AG04449 (cell line): ENCODE measurements at places on chromosomes 7 and 10.
A peak's percentile ranks its signal among the peaks of the same experiment; 100 is the strongest.

DNA sequence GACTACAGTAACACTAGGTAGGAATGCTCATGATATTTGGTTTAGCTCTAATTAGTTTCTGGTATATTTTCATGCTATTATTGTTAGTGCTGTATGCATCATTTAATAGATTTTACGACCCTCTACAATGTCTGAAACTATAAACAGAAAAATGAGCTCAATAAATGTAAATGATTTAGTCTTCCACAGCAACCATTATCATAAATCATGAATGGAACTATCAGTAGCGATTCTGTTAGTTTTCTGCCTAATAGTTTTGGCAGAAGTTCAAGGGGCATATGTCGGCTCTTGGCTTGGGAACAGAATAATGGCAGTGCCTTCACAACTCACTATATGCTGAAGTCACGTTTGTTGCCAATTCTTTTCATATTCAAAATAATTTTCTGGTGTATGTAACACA lies 494.8 kb downstream of the PARD3 start:
- DNase-seq = no peak

DNA sequence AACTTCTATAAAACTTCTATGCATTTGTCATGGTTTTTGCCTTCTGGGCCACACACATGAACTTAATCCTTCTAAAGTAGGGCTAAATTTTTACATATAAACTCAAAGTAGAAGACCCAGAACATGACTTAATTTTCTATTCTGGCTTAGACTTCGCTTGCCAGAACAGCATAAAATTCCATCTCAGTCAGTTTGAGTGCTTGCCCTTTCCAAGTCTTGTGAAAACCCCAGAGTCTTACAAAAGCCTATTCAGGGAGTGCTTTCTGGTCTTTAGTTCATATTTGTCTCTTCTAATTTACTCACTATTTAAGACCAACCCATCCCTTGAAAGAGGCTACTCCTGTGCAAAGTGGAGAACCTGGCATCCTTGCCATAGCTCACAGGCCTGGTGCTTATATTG lies 201.6 kb upstream of the MEOX2 start:
- no peak for DNase-seq

GRCh38 chr7:148849393-148850098 lies 34.5 kb downstream of the EZH2 start:
- DNase-seq = no peak

DNA sequence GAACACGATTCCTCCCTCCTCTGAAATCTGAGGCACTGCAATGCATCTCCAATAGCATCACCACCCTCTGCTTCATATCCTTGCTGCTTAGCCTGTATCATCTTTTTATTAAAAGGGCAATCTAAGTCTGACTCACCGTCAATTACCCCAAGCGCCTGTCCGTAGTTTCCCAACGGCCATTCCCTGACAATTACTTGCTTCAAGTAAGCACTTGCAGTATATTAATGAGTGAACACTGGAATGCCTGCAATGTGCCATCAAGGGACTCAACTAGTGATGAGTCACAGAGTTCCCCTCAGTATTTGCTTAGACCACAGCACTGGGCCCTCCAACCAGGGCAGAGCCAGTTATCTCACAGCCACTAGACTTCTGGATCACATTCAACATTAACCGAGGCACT lies 19.5 kb upstream of the PPP1R3C start:
- peak; percentile 100 for DNase-seq

GRCh38 chr7:66033471-66034385 lies 41.9 kb upstream of the ASL start:
- no peak for DNase-seq

GRCh38 chr10:22620140-22620857 lies 94.1 kb downstream of the PIP4K2A start:
- peak; percentile 77 for DNase-seq

- peak; percentile 53 for DNase-seq
Observed at GRCh38 chr10:104255311-104255981, 754 bp downstream of the GSTO1 start.

- DNase-seq = no peak
Observed at GRCh38 chr7:126436213-126436868, 816.4 kb downstream of the GRM8 start.

- no peak for DNase-seq
Observed at GRCh38 chr7:86863452-86863851, 196.0 kb downstream of the ELAPOR2 start.

DNA sequence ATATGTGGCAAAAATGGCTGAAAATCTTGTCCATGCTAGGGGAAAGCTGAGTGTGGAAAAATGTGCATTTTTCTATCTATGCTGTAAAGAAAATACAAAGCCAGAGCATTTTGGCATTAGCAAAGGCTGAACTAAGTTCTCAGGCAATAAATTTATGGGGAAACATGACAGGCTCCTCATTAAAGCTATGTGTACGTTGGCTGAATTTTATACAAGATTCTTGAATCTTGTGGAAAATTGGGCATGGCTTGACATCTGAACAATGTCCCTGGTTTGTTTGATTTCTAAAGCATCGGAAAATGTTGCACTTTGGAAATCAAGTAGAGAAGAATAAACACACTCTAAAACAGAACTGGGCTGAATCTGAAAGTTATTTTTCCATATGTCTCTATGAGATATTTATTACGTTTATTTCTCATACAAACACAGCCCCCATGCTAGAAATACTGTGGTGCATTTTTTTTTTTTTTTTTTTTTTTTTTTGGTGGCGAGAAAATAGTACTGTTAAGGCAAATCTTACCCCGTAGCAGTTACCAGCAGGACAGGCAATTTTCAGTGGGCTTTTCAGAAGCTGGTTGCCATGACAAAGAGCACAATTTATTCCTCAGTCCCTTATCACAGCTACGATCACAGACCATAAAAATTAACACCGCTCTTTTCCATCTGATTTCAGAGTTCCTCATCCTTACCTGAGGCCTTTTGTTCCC lies 16.9 kb downstream of the CPA1 start:
- peak; percentile 57 for DNase-seq

DNA sequence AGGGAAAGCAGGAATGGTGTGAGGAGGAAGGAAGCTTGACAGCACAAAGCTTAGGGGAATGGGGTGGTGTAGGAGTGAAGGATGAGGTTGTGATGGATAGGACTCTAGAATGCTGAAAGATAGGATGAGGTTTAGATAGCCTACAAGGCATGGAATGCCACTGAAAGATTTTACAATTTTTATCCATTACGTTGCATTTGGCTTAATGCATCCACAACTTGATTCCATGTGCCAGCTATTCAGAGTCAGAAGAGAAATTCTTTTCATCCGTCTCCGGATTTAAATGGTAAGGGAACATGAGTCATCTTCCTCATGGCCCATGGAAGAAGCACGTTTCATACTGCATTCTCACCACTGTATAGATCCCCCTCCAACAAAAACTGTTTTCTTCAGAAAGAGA lies 212.4 kb upstream of the BMPER start:
- peak; percentile 75 for DNase-seq

DNA sequence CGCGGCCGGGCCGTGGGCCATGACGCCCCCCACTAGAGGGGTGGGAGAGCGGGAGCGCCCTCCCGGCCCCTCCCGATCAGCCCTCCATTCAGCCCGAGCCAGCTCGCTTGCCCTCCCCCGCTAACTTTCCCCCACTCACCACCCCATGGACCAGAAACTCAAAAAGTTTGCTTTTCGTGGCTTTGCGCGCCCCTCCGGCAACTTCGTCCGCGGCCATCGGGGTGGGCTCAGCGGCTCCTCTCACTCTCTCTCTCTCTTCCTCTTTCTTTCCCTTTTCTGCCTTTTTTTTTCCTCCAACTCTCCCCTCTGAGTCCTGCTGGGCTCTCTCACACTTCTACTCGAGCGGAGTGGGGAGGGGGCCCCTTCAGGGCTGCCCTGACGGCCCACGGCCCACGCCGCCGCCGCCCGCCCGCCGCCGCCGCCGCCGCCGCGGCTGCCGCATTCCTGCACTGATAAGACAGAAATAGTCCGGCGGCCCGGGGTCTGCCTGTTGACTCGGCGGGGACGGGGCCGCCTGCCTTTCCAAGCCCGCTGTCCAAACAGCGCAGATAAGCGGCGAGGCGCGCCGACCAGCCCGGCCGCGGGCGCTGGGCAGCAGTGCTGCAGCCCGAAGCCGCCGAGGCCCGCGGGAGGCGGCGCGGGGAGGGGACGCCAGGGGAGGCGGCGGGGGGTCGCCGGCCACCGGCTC lies at the start of gene SMARCD3:
TSS of gene SMARCD3 (minus strand) at position 349 of the 688 bp plus-strand sequence. CDS start at position 217, 132 bp downstream.
- DNase-seq = no peak

- no peak for DNase-seq
Observed at GRCh38 chr7:28922624-28923331, 35.4 kb downstream of the TRIL start.

DNA sequence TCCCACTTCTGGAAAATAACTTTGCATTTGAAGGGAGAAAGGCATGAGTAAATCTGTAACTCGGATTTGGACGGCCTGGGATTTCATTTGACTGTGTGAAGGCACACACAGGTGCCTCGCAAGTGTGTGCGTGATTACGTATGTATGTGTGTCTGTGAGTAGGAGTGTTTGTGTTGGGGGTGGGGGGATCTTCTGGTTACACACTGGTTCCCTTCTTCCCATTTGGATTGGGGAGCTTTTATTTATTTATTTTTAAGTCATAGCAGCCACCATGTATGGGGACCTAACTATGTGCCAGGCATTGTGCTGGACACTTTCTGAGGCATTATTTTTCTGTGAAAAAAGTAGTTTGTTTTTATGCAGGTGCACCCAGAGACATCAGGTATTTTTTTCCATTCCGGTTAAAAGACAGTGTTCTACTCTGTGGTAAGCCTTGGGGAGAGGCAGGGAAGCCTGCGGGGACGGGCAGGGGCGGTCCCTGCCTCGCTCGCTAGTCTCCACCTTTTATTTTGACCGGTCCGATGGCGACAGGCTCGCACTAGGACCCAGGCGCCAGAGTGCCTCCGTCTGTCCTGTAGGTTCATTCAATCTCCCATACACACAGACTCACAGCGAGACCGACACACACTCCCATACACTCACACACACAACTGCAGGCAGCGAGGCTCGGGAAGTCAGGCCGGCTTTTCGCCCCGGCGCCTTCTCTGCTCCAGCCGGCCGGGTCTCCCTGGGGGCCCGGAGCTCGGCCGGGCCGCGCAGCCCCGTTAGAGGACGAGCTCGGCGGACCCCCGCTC lies at the start of gene MXI1:
TSS of gene MXI1 (plus strand) at position 595 of the 794 bp plus-strand sequence. CDS start 204 bp downstream, outside the sequence.
- DNase-seq = no peak

- DNase-seq = no peak
Observed at GRCh38 chr10:122374859-122375678, 561 bp downstream of the PLEKHA1 start.

DNA sequence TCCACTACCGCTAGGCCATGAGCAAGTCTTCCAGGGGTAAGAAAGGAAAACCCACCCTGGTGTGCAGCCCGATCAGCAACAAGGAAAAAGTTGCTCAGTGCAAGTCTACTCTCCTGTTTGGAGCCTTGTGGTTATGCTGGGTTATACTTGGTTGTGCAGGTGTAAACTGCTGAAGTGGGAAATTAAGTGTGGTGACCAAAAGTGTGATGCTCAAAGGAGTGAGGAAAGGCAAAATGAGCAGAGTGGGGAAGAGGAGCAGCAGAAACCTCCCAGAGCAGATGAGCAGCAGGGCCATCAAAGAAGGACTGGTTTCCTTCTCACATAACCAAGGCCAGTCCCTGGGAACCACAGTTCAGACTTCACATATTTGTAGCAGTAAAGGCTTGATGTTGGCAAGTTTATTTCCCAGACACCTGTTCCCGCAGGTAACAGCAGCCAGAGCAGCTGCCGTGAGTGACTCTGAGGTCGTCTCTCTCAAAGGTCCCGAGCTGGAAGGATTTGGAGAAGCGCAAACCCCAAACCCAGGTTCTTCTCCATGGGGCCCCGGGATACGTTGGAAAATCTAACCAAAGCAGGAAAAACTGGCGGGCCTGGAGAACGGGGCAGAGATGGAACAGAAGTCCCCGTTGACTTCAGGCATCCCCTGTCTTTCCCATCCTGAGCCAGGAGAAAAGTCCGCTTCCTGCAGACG lies 607 bp upstream of the SMO start:
- no peak for DNase-seq

DNA sequence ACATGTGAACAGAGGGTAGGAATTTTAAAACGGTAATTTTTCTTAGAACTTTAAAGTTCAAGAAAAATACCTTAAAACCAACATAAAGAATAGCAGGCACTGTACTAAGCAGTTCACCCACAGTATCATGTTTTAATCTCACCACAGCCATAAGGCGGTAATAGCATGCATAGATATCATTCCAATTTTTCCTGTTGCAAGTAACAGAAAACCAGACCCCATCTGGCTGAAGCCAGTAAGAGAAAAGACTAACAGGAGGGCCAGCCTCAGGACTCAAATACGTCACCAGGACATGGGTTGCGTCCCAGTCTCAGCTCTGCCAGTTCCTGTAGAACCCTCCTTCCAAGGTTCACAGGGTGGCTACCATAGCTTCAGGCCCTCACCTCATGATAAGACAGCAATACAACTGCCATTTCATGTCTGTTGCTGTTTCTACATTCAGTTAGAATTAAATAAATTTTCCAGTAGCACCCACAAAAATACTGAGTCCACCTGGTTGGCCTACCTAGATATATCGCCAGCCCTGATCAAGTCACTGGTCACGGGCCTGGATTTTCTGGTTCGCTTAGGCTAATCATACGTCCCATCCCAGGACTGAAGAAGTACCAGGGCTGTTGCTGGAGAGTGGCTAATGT lies 2.0 kb upstream of the RNF32 start:
- DNase-seq = no peak

DNA sequence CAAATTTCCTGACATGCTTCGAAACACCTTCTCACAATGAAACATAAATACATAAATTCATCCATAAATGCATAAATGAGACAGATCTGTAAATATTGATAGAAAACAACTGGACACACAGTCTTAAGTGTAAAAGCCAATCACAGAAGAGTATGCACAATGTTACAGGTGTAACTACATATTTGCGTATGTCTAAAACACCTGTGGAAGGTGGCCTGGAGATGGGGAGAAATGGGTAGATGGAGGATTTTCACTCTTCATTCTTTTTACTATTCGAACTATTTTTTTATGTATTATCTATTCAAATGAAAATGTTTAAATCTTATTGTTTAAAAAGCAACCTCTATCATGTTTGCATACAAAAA lies 860 bp downstream of the IQUB start:
- no peak for DNase-seq

DNA sequence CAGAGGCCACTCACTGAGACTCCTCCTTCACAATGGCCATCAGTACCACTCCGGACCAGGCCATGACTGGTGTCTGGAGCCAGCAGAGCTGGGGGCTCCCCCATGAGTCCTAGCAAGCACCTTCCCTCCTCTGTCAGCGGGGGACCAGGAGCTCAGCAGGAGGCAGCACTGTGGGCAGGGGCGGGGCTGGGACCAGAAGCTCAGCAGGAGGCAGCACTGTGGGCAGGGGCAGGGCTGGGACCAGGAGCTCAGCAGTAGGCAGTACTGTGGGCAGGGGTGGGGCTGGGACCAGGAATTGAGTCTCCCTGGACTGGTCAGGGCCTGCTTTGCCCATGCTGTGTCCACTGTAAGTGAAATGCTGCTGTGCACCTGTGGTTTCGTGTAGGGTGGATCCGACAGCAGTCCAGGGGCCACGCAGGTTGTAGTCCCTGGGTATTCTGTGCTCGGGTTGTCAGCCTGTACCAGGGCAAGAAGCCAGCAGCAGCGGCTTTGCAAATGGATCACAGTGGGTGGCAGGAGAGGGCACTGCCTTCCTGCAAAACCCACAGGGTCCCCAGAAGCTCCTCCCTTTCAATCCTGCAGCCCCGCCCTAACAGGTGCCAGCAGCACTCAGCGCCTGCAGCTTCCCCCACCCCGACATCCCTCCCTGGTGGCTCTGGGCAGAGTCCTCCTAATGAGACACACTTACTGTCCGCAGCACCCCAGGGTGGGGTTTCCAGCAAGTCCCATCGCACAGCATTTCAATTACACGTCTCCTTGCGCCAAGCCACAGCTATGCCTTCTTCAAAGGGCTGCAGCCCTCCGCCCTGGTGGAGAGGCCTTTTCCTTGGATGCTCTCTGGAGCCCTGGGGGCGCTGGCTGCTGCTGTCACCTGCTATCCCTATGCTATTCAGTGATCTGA lies 220.5 kb downstream of the TCERG1L start:
- DNase-seq = no peak
